ENCODE measurements at places on chromosomes 5 and 9.

GRCh38 chr9:108903420-108904103 lies 30.4 kb downstream of the ELP1 start:
- DNase-seq: no peak

- DNase-seq: no peak
Observed at GRCh38 chr5:58898538-58898937, 315.7 kb downstream of the RAB3C start.

DNA sequence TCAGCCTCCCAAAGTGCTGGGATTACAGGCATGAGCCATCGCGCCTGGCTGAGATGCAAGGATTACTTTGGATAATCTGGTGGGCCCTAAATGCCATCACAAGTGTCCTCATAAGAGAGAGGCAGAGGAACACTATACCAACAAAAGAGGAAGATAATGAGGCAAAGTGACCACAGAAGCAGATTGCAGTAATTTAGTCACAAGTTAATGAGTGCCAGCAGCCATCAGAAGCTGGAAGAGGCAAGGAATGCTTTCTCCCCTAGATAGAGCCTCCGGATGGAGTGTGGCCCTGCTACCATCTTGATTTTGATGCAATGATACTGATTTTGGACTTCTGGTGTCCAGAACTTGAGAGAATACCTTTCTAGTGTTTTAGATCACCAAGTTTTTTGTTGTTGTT lies 122.3 kb downstream of the SPATA31D1 start:
- DNase-seq: no peak

- DNase-seq: no peak
Observed at GRCh38 chr9:134630393-134630790, 11.2 kb upstream of the COL5A1 start.

GRCh38 chr9:89732295-89732938 lies 127.6 kb downstream of the GADD45G start:
- no peak for DNase-seq

DNA sequence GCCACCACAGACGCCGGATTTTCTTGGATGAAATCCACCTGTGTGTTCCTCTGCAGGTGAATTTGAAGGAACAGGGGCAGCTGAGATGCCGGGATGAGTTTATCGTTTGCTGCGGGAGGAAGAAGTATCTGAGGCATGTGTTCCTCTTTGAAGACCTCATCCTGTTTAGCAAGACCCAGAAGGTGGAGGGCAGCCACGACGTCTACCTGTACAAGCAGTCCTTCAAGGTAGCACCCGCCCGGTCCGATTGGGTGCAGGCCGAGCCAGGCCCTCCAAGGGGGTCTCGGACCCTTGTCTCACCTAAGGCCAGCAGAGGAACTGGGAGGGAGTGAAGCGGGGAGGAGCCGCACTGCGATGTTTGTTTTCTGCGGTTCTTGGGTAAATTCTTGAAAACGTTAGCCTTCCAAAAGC lies 18.4 kb upstream of the LRRC14B start:
- no peak for DNase-seq

All from stimulated activated CD8-positive, alpha-beta memory T cell treated with anti-CD3 and anti-CD28 coated beads, Interleukin-4, amount 100 ng/mL, for 4 hours (primary cell).